Breast epithelium (tissue), 4 donors: ENCODE measurements at places on chromosomes 3 and 15. TPM values are rescaled to one million over a fixed set of nuclear protein-coding genes. Genes with fewer than 3 reads are reported as not detected.
A peak's percentile ranks its signal among the peaks of the same experiment; 100 is the strongest.

DNA sequence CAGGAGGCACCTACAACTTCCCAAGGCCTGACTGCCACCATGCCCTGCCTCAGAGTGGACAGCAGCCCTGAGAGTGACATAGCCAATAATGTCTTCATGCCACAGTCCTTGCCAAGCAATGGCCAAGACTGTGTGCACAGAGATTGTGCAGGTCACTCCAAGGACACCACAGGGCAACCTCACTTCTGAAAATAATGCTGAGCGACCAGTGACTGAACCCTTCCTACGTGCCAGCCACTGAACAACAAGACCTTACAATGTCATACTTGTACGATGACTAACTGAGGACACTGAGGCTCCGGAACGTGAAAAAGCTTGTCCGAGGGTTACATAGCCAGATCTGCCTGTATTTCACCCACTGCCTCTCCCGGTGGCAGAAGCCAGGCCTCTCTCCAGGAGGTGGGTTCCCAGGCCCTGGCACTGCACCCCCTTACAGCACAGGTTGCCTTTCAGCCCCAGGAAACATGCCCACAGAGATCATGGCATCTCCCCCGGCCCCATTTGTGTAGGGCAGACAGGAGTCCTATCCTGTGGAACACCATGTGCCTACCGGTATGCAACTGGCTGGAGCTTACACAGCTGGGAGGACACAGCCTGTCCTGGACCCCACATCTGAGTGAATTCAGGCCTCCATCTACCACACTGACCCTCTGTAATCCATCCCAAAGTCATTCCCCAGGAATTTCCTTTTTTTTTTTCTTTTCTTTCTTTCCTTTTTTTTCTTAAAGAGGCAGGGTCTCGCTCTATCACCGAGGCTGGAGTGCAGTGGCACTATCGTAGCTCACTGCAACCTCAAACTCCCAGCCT is 72.3 kb downstream of the SLC12A8 start:
- no peak for DNase-seq
- peak overlapping the region; percentile 1 for H3K27ac ChIP-seq
- no peaks in the 10 kb centered on the region for H3K27me3 ChIP-seq
- H3K4me3 ChIP-seq, result no peak overlapping the region

GRCh38 chr15:85048430-85048829 is 66.8 kb downstream of the PDE8A start:
- no peaks in the 10 kb centered on the region for H3K27me3 ChIP-seq
- no peak overlapping the region for H3K4me3 ChIP-seq
- no peak for DNase-seq
- H3K27ac ChIP-seq, result no peak overlapping the region

DNA sequence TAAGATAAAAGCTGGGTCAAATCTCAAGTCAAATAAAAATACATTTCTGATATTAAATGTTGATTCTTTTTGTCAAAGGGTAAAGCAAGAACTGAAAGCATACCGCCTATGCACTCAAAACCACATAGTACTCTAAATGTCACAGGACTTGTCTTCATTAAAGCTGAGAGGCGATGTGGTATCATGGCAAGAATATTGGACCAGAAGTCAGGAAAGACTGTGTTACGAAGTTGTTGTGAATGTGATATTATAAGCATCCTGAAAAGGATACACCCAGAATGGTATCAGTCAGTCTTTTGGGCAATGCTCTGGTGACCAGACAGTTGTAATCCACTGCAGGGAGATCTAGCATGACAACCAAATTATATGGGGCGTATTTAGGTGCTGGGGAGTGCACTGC is 33.8 kb downstream of the TIGIT start:
- no peak for DNase-seq
- no peak overlapping the region for H3K4me3 ChIP-seq

DNA sequence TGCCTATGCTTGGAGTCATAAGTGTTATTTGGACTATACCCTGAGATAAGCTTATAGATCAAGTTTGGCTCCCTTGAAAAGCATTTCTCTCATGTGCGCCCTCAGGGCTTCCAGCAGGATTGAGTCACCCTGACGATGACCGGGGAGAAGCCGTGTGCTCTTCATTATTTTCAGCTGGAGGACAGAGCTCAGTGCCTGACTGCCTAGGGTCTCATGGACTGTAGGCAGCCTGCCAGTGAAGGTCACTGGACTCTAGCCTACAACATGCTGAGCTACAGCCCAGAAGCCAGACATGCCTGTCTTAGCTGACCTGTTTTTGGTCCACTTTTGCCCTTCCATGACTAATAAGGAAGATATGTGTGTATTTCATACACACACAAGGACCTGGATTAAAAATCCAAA is 31.6 kb upstream of the NUDT16 start:
- H3K27me3 ChIP-seq, result no peaks in the 10 kb centered on the region
- no peak for DNase-seq
- no peak overlapping the region for H3K4me3 ChIP-seq
- no peaks in the 10 kb centered on the region for H3K4me1 ChIP-seq
- peak overlapping the region; percentile 33 for H3K27ac ChIP-seq
- H3K36me3 ChIP-seq, result no peaks in the 10 kb centered on the region

The MRPL46 gene
- total RNA-seq, result 20.8 TPM

The EFHB gene
- 2.6 TPM for total RNA-seq

DNA sequence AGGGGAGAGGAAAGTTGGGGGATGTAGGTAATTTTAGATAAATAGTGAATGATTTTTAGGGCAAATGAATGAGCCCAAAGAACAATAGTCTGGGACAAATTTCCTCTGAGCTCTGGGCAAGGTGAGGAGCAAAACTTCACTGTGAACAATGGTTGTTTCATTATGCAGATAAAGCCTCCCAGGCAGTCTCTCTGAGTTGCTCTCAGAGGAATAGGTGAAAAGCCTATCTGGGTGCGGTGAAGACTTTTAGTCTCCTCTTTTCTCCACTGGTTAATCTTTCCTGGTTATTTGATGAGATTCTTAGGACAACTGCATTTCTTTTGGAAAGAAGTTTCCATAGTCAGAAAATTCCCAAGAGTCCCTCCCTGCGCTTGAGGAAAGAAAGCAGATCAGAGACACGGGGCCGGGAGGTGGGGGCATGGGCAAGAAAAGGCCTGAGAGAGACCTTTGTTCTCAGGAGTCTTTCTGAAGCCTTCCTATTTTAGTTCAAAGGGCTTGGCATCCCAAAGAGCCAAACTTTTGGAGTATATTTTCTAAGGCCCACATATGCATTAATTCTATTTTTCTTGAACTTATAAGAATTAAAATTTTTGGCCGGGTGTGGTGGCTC is 353.6 kb upstream of the SLCO3A1 start:
- H3K27me3 ChIP-seq, result no peaks in the 10 kb centered on the region
- no peaks in the 10 kb centered on the region for H3K4me1 ChIP-seq
- no peak overlapping the region for H3K4me3 ChIP-seq
- no peaks in the 10 kb centered on the region for H3K36me3 ChIP-seq

GRCh38 chr3:22101811-22102210 is 350.8 kb upstream of the ZNF385D start:
- H3K27me3 ChIP-seq, result no peaks in the 10 kb centered on the region
- H3K4me1 ChIP-seq, result no peaks in the 10 kb centered on the region
- H3K4me3 ChIP-seq, result no peak overlapping the region
- no peak overlapping the region for H3K27ac ChIP-seq
- no peaks in the 10 kb centered on the region for H3K36me3 ChIP-seq

- H3K4me3 ChIP-seq, result no peak overlapping the region
- no peaks in the 10 kb centered on the region for H3K36me3 ChIP-seq
- no peak overlapping the region for H3K27ac ChIP-seq
- no peaks in the 10 kb centered on the region for H3K4me1 ChIP-seq
- DNase-seq, result no peak
Observed at GRCh38 chr3:65811086-65811761, 227.5 kb downstream of the MAGI1 start.

- H3K4me3 ChIP-seq, result no peak overlapping the region
- no peaks in the 10 kb centered on the region for H3K4me1 ChIP-seq
- H3K36me3 ChIP-seq, result no peaks in the 10 kb centered on the region
- no peaks in the 10 kb centered on the region for H3K27me3 ChIP-seq
- H3K27ac ChIP-seq, result peak overlapping the region; percentile 38
- DNase-seq, result no peak
Observed at GRCh38 chr3:71168880-71169411, 414.6 kb downstream of the FOXP1 start.

The GOLGA6L7 gene
- total RNA-seq, result not detected

DNA sequence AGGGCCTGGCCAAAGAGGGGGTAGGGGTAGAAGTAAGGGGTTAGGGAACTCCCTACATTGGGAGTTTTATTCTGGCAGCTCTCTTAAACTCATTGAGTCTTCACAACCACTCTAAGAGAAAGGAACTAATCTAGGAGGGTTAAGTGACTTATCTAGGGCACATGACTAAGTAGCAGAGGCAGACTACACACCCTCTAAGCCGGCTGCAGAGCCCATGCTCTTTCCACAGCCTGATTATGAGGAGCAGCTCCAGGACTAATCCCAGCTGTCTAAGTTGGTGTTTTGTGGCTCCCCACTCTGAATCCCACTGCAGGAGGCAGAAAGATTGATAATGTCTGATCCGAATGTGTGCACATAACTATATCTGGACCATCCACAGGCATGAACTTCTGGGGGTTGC is 374.6 kb downstream of the EPHB1 start:
- H3K27me3 ChIP-seq, result no peaks in the 10 kb centered on the region
- no peak for DNase-seq
- no peak overlapping the region for H3K27ac ChIP-seq
- H3K4me1 ChIP-seq, result no peaks in the 10 kb centered on the region
- no peaks in the 10 kb centered on the region for H3K36me3 ChIP-seq
- no peak overlapping the region for H3K4me3 ChIP-seq

DNA sequence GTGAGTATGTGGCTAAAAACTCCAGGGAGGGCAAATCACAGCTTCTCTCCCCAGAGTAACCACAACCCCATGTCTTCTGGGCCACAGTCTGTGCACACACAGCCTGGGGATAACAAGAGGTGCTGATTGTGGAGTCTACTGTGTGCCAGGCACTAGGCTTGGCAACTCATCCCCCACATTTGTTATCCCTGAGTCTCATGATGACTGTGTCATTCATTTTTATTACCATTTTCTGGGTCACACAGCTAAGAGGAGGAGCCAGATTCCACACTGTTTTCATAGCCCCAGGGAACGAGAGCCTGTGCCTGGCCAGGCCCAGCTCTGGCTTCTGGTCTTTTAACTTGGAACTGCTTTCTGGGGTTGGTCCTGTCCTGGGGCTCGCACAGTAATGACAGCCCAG is 34.5 kb downstream of the ESYT3 start:
- no peak overlapping the region for H3K27ac ChIP-seq
- no peaks in the 10 kb centered on the region for H3K4me1 ChIP-seq
